CD8-positive, alpha-beta memory T cell (primary cell): ENCODE measurements at places on chromosomes 2 and 18. TPM values are rescaled to one million over a fixed set of nuclear protein-coding genes. Genes with fewer than 3 reads are reported as not detected.
A peak's percentile ranks its signal among the peaks of the same experiment; 100 is the strongest.

GRCh38 chr18:5239447-5239846, 42.4 kb upstream of the AKAIN1 start:
- H3K4me1 ChIP-seq: peaks cover 27% of the 10 kb centered on the region
- no peaks in the 10 kb centered on the region for H3K27me3 ChIP-seq
- peaks cover 8% of the 10 kb centered on the region for H3K36me3 ChIP-seq
- no peak for DNase-seq
- H3K27ac ChIP-seq: peak overlapping the region; percentile 3
- H3K4me3 ChIP-seq: no peak overlapping the region

DNA sequence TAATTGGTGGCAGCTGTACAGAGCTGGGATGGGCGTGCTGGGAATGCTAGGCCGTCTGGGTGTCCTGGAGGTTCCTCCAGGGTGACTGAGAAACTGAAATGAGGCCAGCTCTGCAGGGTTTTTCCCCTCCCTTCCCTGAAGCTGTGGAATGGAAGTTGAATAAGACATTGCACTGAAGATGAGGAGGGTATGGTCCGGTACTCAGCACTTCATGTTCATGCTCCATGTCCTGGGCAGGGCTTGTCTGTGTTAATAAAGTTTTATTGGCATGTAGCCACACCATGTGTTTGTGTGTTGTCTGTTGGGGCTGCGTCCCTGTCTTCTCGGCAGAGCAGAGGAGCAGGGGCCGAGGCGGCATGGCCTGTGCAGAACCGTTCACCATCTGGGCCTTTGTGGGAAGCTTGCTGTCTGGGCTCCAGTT, 154.0 kb downstream of the LDLRAD4 start:
- no peak overlapping the region for H3K4me3 ChIP-seq
- H3K27ac ChIP-seq: no peak overlapping the region
- DNase-seq: no peak
- no peaks in the 10 kb centered on the region for H3K27me3 ChIP-seq
- H3K36me3 ChIP-seq: no peaks in the 10 kb centered on the region

GRCh38 chr2:132391378-132391777, 25.2 kb upstream of the GPR39 start:
- no peak for DNase-seq
- no peaks in the 10 kb centered on the region for H3K4me1 ChIP-seq
- no peak overlapping the region for H3K4me3 ChIP-seq
- H3K36me3 ChIP-seq: no peaks in the 10 kb centered on the region
- H3K27ac ChIP-seq: no peak overlapping the region
- H3K27me3 ChIP-seq: no peaks in the 10 kb centered on the region

GRCh38 chr2:24887307-24887874, 32.6 kb downstream of the ADCY3 start:
- H3K36me3 ChIP-seq: no peaks in the 10 kb centered on the region
- no peak overlapping the region for H3K4me3 ChIP-seq
- H3K27ac ChIP-seq: no peak overlapping the region
- H3K27me3 ChIP-seq: no peaks in the 10 kb centered on the region

- H3K27ac ChIP-seq: no peak overlapping the region
- no peak overlapping the region for H3K4me3 ChIP-seq
- no peak for DNase-seq
- no peaks in the 10 kb centered on the region for H3K4me1 ChIP-seq
Observed at GRCh38 chr2:62176801-62177200, 19.1 kb upstream of the B3GNT2 start.

DNA sequence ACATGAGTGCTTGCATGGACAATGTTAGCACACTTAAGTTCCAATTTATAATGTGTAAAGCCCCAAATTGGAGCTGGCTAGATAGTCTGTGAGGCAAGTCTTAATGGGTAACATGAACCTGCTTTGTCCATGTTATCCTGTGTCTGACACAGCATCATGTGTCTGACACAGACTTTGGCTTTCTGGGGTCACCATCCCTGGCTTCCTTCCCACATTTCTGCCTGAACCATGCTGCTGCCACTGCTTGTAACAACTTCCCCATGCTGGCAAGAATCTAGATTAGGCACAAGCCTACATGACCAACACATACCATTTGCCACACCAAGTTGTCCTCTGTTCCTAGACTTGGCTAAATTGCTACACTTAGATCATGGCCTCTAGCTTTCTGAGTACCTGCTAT, 49.8 kb upstream of the ZBTB7C start:
- peaks cover 26% of the 10 kb centered on the region for H3K27me3 ChIP-seq
- no peak overlapping the region for H3K27ac ChIP-seq
- H3K36me3 ChIP-seq: no peaks in the 10 kb centered on the region
- no peak overlapping the region for H3K4me3 ChIP-seq
- DNase-seq: no peak

Gene ALPG
- not detected for total RNA-seq

Gene ALPP
- total RNA-seq: not detected

Gene DCC
- not detected for total RNA-seq

- no peaks in the 10 kb centered on the region for H3K36me3 ChIP-seq
- no peaks in the 10 kb centered on the region for H3K27me3 ChIP-seq
- no peak overlapping the region for H3K27ac ChIP-seq
- DNase-seq: no peak
- H3K4me3 ChIP-seq: no peak overlapping the region
Observed at GRCh38 chr2:233766416-233766815, 6.3 kb downstream of the UGT1A1 start.

Gene ANKRD30BL
- not detected for total RNA-seq

DNA sequence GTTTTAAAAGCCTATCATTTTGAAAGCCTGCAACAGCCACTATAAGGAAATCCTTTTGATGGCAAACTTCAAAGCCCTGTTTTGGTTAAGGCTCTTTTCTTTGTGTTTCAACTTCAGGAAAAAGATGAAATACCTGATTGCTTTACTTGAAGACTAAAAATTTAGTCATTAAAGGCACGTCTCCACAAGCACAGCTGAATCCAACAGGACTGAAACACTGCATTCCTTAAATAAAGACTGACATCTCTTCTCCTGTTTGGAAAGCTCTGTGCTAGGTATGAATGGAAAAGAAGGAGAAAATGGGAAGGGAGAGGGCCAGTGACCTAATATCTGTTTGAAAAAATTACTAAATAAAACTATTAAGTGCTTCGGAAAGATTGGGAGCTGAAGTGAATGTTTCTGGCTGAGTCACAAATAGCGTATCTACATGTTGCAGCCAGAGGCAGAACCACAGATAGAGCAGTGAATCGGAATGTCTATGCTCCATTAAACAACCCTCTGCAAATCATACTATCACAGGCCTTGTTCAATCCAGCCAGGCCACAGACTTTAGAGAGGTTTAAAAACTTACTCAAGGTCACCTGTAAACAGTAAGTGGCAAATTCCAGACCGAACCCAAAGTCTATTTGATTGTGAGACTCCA, 21.1 kb upstream of the RALBP1 start:
- H3K4me3 ChIP-seq: no peak overlapping the region
- H3K27me3 ChIP-seq: no peaks in the 10 kb centered on the region
- H3K27ac ChIP-seq: no peak overlapping the region

DNA sequence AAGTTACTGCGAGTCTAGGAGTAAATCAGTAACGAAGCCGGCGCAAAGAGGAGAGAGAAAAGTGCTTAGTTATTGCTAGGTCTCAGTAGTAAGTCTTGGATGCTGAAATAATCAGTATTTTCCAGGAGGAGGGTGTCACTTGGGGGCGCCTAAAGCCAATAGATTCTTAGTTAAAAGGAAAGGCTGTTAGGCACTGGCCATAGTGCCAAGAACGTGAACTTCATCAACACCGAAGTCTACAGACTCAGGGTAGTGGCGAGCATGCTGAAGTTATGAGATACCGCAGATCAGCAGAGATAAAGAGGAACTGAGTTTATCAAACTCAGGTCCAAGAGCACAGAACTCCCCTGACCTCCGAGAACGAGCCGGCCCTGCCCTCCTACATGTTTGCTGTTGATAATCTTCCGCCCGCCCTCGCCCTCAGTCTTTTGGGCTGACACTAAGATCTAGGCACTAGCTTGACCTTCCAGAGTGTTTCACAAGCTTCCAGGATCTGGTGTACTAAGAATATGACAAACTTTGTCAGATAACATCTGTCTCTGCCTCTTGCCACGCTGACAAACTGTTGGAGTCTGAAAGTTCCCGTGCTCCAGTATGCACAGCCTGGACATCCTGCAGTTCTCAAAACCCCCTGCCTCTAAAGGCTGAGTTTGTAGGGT, 49.2 kb downstream of the CYB5A start:
- H3K4me3 ChIP-seq: no peak overlapping the region
- DNase-seq: no peak
- peak overlapping the region; percentile 35 for H3K27ac ChIP-seq
- H3K27me3 ChIP-seq: no peaks in the 10 kb centered on the region
- no peaks in the 10 kb centered on the region for H3K36me3 ChIP-seq

- H3K27me3 ChIP-seq: no peaks in the 10 kb centered on the region
- no peaks in the 10 kb centered on the region for H3K36me3 ChIP-seq
- H3K27ac ChIP-seq: no peak overlapping the region
- DNase-seq: no peak
- no peaks in the 10 kb centered on the region for H3K4me1 ChIP-seq
Observed at GRCh38 chr2:132441051-132441450, 24.4 kb downstream of the GPR39 start.

Gene PAX3
- not detected for total RNA-seq

- no peak overlapping the region for H3K4me3 ChIP-seq
- DNase-seq: no peak
Observed at GRCh38 chr2:99404797-99405669, 67.8 kb downstream of the EIF5B start.

DNA sequence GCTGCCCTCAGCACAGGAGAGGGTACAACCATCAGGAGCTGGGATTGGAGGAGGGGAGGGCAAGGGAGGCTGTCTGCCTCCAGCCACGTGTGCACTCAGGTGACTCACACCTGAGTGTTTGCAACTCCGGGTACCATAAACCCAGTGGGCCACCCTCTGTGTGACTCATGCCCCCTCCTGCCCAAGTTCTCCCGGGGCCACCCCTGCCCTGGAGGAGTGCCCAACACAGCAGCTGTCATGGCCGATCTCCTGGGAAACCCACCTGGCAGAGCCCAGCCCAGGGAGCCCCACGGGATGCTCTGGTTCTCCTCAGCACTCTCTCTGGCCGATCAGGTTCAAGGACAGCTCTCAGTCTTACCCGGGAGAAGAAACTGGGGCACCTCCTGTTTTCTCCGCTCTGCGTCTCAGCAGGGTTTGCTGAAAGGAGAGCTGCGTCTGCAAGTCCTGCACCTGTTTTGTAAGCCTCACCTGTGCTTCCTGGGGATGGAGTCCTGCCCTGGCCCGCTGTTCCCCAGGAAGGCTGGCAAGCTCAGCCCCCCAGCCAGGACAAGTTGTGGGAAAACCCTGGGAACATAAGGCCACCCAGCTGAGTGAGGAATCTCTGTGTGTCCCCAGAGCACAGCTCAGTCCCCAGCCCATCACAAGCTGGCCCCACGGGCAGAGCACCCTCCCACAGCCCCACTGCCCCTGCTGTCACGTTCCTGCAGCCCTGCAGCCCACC, 44.0 kb upstream of the UBE2F start:
- no peak overlapping the region for H3K4me3 ChIP-seq
- no peaks in the 10 kb centered on the region for H3K27me3 ChIP-seq
- no peaks in the 10 kb centered on the region for H3K36me3 ChIP-seq
- H3K27ac ChIP-seq: no peak overlapping the region
- peaks cover 4% of the 10 kb centered on the region for H3K4me1 ChIP-seq

DNA sequence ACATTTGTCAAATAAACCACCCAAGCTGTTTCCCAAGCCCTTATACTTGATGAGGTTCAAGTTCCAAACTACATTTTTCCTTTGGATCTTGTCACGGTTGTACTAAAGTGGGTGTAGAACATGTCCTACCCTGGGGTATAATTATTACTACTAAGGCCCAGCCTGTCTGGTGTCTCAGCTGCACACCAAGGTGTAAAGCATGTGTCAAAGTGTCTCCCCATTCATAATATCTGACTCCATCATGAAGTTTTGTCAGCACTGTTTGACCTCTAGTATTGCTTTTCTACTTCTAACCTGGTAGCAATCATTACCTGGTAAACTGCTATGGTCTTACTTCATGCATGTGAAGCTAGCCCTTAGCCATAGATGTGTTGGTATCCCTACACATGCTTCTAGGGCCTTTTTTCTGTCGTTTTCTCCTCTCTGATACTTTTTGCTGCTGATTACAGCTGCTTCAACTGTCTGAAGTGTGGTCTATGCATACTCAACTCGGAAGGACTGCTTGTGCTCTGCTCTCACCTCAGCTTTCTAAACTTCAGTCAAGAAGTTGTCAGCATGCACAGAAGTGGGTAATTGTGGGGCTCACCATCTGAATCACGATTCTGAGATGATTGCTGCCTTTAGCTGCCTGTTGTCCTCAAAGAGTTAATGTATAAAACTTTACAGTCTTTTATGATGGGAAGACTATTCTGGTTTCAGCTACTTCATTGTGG, 445.7 kb upstream of the TRIB2 start:
- H3K27ac ChIP-seq: no peak overlapping the region
- H3K4me1 ChIP-seq: peaks cover 14% of the 10 kb centered on the region
- no peaks in the 10 kb centered on the region for H3K36me3 ChIP-seq
- H3K27me3 ChIP-seq: no peaks in the 10 kb centered on the region

DNA sequence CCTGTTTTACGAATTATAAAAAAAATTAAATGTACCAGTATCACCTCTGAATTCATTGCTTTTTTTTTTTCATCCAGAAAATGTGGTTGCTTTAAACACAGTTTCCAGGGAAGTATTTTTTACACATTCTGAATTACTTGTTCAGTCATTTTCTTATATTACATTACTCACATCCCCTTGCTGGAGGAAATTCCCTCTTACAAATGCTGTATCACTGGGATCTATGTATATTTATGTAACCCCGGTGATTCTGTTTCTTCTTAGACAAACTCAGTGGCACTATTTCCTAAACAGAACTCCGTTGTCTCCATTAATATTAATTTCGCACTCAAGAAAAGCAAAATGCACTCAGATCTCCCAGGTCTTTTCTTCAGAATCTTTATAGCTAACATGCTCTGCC, 1078.5 kb upstream of the ZEB2 start:
- H3K27ac ChIP-seq: no peak overlapping the region
- H3K36me3 ChIP-seq: no peaks in the 10 kb centered on the region
- DNase-seq: no peak
- no peaks in the 10 kb centered on the region for H3K4me1 ChIP-seq

GRCh38 chr2:121689356-121689755, 40.1 kb upstream of the CLASP1 start:
- H3K27me3 ChIP-seq: no peaks in the 10 kb centered on the region
- no peak for DNase-seq
- H3K27ac ChIP-seq: no peak overlapping the region
- H3K4me1 ChIP-seq: no peaks in the 10 kb centered on the region
- H3K4me3 ChIP-seq: no peak overlapping the region
- no peaks in the 10 kb centered on the region for H3K36me3 ChIP-seq

Gene DNAH7
- total RNA-seq: not detected

- no peaks in the 10 kb centered on the region for H3K27me3 ChIP-seq
- peaks cover 79% of the 10 kb centered on the region for H3K4me1 ChIP-seq
- no peaks in the 10 kb centered on the region for H3K36me3 ChIP-seq
Observed at GRCh38 chr18:69951182-69951581, 3.5 kb upstream of the CD226 start.

Gene SH3RF3
- 0.27 TPM for total RNA-seq
